HEK293T (cell line): ENCODE measurements at places on chromosomes 13 and 19.

- DNase-seq = no peak
Observed at GRCh38 chr19:58305932-58306323, 751 bp downstream of the ERVK3-1 start.

DNA sequence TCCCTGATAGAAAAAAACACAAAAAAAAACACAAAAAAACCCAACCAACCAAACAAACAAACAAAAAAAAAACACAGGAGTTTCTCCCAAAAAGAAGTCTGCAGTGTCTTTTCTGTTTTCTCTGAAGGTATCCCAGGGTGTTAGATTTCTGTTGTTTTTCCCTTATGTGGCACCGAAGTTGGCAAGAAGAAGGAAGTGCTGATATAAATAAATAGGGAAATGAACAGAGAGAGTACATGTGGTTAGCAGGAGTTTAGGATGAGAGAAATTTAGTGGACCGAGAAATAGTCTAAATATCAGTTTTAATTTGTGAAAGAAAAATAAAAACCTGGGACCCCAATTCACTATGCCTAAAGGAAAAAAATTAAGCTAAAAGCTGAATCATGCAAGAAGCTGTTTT lies 287.0 kb upstream of the SGCG start:
- no peak for DNase-seq

DNA sequence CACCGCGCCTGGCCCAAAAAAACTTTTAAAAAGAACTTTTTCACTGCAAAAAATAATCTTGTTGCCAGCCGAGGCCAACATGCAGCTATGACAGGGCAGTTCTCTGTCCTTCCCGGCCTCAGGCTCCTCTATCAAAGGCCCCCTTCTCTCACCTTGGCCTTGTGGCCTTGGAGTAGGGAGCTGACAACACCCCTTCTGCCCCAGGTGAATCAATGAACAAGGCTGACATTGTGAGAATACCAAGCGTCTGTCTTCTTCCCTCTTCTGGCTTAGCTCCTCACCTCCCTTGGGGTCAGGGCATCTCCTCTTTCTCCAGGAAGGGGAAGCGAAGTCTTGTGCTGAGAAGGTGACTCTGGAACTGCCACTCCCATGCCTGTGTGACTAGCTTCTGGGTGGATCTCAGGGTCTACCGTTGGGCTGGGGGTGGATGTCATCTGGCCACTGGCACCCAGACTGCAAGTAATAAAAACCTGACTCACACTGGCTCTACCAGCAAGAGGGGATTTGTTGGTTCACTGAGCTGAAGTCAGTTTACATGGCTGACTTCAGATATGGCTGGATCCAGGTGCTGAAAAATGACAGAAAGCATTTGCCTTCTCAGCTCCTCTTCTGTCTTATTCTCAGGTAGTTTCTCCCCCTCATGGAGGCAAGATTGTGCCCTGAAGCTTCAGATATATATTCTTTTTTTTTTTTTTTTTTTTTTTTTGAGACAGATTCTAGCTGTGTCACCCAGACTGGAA lies 6.3 kb downstream of the C19orf38 start:
- no peak for DNase-seq

DNA sequence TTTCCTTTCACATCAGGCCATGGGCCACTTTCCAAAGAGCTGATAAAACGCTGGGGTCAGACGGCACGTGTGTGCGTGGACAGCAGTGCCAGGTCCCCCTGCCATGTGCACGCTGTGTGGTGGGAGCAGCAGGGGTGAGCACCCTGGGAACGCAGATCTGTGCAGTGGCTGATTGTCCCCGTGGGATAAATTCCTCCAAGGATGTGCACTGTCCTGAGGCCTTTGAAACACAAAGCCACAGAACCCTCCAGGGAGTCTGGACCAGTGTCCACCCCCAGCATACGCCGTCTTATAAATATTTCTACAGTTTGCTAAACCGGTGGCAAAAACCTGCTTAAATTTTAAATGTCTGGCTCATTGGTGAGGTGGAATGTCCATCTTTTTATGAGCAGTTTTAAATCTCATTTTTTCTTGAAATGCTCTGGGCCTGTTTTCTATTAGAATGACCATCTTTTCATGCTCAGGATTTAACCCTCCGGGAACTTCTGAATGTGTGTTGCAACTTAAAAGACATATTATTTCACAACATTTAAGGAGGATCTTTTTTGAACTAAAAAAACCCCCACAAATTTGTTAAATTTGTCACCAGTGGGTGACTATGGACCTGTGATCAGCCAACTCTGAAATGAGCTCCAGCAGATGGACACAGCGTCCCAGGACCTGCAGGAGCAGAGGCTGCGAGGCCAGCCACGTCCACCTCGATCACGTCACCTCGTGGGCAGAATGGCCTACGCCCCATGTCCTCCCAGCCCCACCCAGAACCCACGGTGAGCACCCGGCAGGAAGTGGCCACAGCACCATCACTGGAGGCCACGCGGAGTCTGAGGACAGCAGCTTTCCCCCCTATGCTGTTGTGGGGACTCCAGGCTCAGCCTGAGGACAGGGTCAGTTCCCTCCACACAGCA lies 68.6 kb downstream of the RASA3 start:
- no peak for DNase-seq

DNA sequence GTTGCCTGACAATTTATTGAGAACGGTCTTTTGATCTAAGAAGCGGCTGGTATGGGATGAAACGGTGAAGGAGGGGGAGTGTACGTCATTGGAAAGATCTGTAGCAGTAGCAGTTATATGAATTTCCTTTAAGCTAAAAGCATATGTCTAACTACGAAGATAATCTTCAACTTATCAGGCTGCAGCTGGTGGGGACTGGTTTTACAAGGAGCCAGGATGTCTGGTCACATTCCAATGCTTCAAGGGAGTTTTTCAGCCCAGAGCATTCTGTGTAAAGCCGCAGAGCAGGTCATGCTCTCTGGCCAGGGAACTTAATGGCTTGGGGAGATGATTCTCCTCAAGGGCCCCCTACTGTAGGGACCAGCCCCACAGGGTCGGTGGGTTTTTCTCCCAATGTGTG lies 29.2 kb downstream of the CLEC4M start:
- no peak for DNase-seq

GRCh38 chr13:53200498-53201453 lies 172.2 kb downstream of the OLFM4 start:
- no peak for DNase-seq

DNA sequence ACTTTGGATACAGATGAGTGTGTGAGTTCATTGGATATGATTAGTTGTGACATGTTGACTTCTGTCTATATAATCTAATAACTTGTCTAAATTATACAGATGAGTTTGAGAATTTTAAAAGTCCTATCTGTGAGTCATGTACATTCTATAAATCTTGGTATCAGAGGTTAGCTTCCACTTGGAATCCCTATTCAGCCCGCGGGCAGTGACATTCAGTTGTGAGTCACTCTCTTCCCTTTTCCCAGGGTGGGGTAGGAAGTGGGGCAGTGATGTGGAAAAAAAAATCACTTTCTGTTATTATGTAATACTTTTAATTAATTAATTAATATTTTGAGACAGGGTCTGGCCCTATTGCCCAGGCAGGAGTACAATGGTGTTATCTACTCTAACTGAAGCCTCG lies 33.0 kb upstream of the ZNF808 start:
- no peak for DNase-seq

- no peak for DNase-seq
Observed at GRCh38 chr19:28330831-28331230, 882.1 kb downstream of the UQCRFS1 start.

- DNase-seq = no peak
Observed at GRCh38 chr19:34075661-34076091, 96.6 kb upstream of the LSM14A start.
